ENCODE measurements at places on chromosomes 7 and 10.

- no peak overlapping the region for H3K4me3 ChIP-seq
- H3K36me3 ChIP-seq, result no peaks in the 10 kb centered on the region
- H3K27me3 ChIP-seq, result no peaks in the 10 kb centered on the region
- no peak overlapping the region for H3K27ac ChIP-seq
- no peaks in the 10 kb centered on the region for H3K4me1 ChIP-seq
These were observed 241.7 kb downstream of the GATA3 start for GRCh38 chr10:8296090-8296733.

- H3K4me3 ChIP-seq, result no peak overlapping the region
- H3K27me3 ChIP-seq, result no peaks in the 10 kb centered on the region
- no peaks in the 10 kb centered on the region for H3K36me3 ChIP-seq
- no peaks in the 10 kb centered on the region for H3K4me1 ChIP-seq
- DNase-seq, result no peak
These were observed 84.6 kb upstream of the PDE1C start for GRCh38 chr7:32154797-32155196.

DNA sequence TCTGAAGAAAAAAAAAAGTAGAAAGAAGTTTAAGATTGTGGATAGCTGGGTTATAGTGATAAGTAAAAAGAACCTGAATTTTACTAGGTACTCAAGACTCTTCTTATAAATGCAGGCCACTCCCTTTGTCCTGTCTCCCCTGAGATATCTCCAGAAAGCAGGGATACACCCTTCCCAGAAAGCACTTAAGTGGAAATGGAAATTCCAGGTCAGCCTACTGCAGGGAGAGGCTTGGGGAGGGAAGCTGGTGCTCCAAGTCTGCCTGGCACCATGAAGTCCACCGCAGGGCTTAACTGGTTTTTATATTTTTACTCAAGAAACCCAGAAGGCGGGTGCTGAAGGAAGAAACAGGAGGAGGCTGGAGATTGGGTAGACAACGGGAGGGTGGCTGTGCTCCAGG, 162.3 kb downstream of the INHBA start:
- H3K4me1 ChIP-seq, result peaks cover 1% of the 10 kb centered on the region
- no peaks in the 10 kb centered on the region for H3K36me3 ChIP-seq
- no peak overlapping the region for H3K4me3 ChIP-seq
- H3K27me3 ChIP-seq, result no peaks in the 10 kb centered on the region
- DNase-seq, result no peak
- H3K27ac ChIP-seq, result no peak overlapping the region

- H3K4me1 ChIP-seq, result no peaks in the 10 kb centered on the region
- no peak overlapping the region for H3K4me3 ChIP-seq
- H3K27ac ChIP-seq, result no peak overlapping the region
- no peaks in the 10 kb centered on the region for H3K27me3 ChIP-seq
- DNase-seq, result no peak
These were observed 189.9 kb downstream of the MTERF1 start for GRCh38 chr7:91690541-91691070.

- no peak for DNase-seq
- peaks cover 7% of the 10 kb centered on the region for H3K4me1 ChIP-seq
- no peak overlapping the region for H3K4me3 ChIP-seq
- H3K27ac ChIP-seq, result no peak overlapping the region
- no peaks in the 10 kb centered on the region for H3K36me3 ChIP-seq
These were observed 34.2 kb downstream of the MYOF start for GRCh38 chr10:93447970-93448369.

- H3K27me3 ChIP-seq, result no peaks in the 10 kb centered on the region
- no peak overlapping the region for H3K4me3 ChIP-seq
- no peaks in the 10 kb centered on the region for H3K4me1 ChIP-seq
These were observed 41.3 kb upstream of the INHBA start for GRCh38 chr7:41744161-41744560.

GRCh38 chr10:110774069-110775019, 97.4 kb upstream of the PDCD4 start:
- DNase-seq, result no peak
- H3K27me3 ChIP-seq, result no peaks in the 10 kb centered on the region
- no peak overlapping the region for H3K27ac ChIP-seq
- no peaks in the 10 kb centered on the region for H3K4me1 ChIP-seq
- no peaks in the 10 kb centered on the region for H3K36me3 ChIP-seq

GRCh38 chr10:18000601-18001000, 48.9 kb downstream of the SLC39A12 start:
- DNase-seq, result no peak
- H3K4me3 ChIP-seq, result no peak overlapping the region
- no peaks in the 10 kb centered on the region for H3K36me3 ChIP-seq
- peaks cover under 1% of the 10 kb centered on the region for H3K4me1 ChIP-seq

DNA sequence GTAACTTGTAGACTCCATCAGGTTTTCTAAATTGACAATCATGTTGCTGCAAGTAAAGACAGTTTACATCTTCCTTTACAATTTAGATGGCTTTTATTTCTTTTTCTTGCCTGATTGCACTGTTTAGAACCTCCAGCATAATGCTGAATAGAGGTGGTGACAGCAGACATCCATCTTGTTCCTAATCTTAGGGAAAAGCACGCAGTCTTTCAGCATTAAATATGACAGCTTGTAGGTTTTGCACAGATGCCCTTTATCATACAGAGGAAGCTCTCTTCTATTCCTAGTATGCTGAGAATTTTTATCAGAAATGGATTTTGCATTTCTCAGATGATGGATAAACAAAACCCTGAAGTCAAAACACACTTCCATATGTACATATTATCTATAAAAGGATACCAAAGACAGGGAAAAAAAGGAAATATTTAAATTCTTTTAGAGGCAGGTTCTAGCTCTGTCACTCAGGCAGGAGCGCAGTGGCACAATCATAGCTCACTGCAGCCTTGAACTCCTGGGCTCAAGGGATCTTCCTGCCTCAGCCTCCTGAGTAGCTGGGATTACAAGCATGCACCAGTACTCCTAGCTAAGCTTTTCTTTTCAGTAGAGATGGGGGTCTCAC, 69.1 kb upstream of the KCNIP2 start:
- H3K4me1 ChIP-seq, result no peaks in the 10 kb centered on the region
- H3K27ac ChIP-seq, result no peak overlapping the region
- no peak overlapping the region for H3K4me3 ChIP-seq
- no peaks in the 10 kb centered on the region for H3K36me3 ChIP-seq

DNA sequence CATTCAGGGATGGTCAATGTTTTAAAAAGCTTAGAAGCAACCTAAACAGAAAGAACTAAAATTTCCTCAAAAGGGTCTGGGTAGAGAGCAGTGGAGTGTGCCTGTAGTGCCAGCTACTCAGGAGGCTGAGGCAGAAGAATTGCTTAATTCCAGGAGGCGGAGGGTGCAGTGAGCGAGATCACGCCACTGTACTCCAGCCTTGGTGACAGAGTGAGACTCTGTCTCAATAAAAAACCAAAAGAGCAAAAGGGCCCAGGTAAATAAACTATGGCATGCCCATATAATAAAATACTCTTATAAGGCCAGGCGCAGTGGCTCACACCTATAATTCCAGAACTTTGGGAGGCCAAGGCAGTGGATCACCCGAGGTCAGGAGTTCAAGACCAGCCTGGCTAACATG, 93.0 kb downstream of the DNMBP start:
- H3K4me1 ChIP-seq, result peaks cover 8% of the 10 kb centered on the region
- no peak overlapping the region for H3K4me3 ChIP-seq
- no peaks in the 10 kb centered on the region for H3K27me3 ChIP-seq
- no peaks in the 10 kb centered on the region for H3K36me3 ChIP-seq
- DNase-seq, result no peak

DNA sequence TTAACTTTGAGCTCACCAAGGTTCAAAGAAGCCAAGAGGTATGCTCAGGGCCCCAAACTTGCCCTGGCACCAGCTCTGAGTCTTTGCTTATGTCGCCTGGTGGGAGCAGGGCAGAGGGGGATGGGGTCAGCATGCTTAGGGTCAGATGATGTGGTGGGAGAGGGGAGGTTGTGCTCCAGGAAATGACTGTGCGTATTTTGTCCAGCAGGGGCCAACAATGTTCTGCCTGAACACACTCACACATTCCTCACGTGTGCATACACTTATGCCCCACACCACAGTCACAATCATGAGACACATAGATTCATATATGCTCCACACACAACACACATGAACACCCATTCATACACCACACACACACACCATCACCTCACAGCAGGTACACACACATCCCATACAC, 4.4 kb upstream of the RAMP3 start:
- H3K4me1 ChIP-seq, result no peaks in the 10 kb centered on the region
- DNase-seq, result no peak
- H3K36me3 ChIP-seq, result no peaks in the 10 kb centered on the region
- H3K27me3 ChIP-seq, result no peaks in the 10 kb centered on the region

- peaks cover 5% of the 10 kb centered on the region for H3K4me1 ChIP-seq
- no peaks in the 10 kb centered on the region for H3K27me3 ChIP-seq
- H3K27ac ChIP-seq, result no peak overlapping the region
- H3K4me3 ChIP-seq, result no peak overlapping the region
These were observed 49.4 kb downstream of the GTF2IRD1 start for GRCh38 chr7:74503061-74503460.

Data from ovary (tissue), 10 donors.